T-cell (primary cell): ENCODE measurements at places on chromosomes 16 and 17. TPM values are rescaled to one million over a fixed set of nuclear protein-coding genes. Genes with fewer than 3 reads are reported as not detected.

DNA sequence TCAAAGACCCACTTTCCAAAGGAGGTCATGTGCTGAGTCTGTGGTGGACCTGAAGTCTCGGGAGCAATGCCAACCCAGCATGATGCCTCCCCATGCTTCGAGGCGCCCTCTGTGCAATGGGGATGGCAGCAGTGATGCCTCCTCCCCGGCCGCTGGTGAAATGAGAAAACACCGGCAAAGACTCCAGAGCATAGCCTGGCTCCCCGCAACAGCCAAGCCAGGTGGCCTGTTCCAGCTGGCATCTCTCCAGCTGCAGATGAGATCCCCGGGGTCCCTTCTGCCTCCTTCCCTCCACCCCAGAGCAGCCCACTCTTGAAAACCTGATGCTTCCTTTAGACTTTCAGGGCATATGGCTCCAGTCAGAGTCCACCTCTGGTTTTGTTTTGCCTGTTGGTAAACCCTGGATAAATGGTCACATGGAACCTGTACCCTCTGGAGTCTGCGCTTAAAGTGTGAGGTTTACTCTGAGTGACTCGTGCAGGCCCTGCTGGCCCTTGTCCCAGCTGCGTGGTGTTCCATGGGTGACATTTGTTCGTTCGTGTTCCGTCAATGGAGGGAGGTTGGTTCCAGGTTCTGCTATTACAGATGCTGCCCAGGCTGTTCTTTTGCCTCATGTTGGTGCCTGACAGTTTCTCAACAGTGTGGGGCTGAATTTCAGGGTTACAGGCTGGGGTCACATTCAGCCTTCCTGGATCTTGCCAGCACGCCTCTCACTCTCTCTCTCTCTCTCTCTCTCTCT, 181.8 kb upstream of the CIBAR2 start:
- H3K36me3 ChIP-seq = no peaks in the 10 kb centered on the region
- DNase-seq = no peak
- no peak overlapping the region for H3K4me3 ChIP-seq
- no peak overlapping the region for H3K27ac ChIP-seq

DNA sequence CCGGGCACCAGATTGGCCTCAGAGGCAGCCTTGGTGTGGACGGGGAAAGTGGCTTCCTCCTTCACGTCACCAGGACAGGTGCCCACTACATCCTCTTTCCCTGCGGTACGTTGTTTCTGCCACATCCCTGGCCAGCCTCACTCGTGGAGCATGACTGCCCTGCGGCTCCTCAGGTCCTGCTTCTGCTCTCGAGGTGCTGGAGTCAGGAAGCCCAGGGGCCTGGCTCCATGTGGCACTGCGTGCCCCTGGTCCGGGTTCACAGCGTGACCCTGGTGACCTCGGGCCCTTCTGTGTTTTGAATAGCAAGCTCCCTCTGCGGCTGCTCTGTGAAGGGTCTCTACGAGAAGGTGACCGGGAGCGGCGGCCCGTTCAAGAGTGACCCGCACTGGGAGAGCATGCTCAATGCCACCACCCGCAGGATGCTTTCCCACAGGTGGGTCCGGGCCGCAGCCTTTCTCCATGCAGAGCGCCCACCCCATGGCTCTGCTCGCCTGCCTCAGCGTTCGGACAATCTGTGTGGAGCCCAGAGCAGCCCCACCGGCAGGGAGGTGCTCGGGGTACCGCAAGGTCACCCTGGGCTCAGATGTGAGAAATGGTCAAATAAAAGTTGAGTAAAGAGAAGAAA, 13.5 kb downstream of the RGS11 start:
- no peak for DNase-seq
- no peaks in the 10 kb centered on the region for H3K27me3 ChIP-seq
- peaks cover 9% of the 10 kb centered on the region for H3K4me1 ChIP-seq
- H3K4me3 ChIP-seq = no peak overlapping the region
- peaks cover 52% of the 10 kb centered on the region for H3K36me3 ChIP-seq

TBX21 gene
- total RNA-seq = 7.9 TPM

G6PC1 gene
- total RNA-seq = 0.30 TPM

DNA sequence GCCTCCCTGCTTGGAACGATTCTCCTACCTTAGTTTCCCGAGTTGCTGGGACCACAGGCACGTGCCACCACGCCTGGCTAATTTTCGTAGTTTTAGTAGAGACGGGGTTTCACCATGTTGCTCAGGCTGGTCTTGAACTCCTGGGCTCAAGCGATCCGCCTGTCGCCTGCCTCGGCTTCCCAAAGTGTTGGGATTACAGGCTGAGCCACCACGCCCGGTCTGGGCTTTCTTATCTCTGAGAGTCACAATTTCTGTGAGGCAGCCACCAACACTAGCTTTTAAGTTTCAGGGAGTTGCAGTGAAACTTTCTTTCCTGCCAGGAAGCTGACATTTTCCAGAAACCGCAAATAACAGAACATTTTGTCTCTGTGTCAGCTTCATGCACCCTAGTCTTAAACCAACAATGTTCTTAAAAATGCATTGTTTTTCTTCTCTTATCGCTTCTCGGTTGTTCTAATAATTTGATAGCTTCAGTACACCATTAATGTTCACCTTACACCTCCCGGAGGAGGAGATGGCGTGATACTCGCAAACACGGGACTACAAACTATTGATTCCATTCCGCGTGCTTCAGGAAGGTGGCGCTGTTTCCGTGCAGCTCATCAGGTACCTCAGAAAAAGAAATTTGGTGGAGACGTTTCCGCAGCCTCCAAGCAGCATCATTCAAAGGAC, 7.4 kb upstream of the DHRS7B start:
- H3K27me3 ChIP-seq = peaks cover 7% of the 10 kb centered on the region
- DNase-seq = peak; percentile 63
- no peak overlapping the region for H3K4me3 ChIP-seq
- H3K36me3 ChIP-seq = no peaks in the 10 kb centered on the region

CLEC18C gene
- total RNA-seq = 1.4 TPM

- no peak overlapping the region for H3K4me3 ChIP-seq
- H3K4me1 ChIP-seq = no peaks in the 10 kb centered on the region
Observed at GRCh38 chr17:72363089-72363610, 242.3 kb downstream of the SOX9 start.

DNA sequence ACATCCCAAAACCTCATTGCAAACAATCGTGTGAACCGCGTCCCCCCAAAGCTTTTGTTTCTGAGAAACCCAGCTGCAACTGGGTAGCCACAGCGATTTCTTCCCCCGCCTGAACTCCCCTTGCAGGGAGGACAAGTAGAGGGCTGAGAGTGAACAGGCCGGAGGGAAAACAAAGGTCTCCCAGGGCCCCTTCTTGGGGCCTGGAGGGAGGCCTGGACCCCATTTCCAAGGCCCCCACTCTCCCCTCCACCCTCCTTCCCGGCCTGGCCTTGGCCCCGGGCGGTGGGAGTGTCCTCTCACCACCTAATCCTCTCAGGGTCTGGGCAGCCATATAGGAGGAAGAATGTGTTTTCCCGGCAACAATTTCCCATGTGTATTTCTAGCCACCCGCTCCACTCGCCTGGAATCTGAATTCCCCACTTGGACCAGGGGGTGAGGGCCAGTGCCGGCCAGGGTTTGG, 2.6 kb downstream of the GLIS2 start:
- DNase-seq = no peak
- no peaks in the 10 kb centered on the region for H3K36me3 ChIP-seq
- peaks cover 60% of the 10 kb centered on the region for H3K27me3 ChIP-seq
- H3K27ac ChIP-seq = no peak overlapping the region
- H3K4me1 ChIP-seq = peaks cover 43% of the 10 kb centered on the region
- H3K4me3 ChIP-seq = no peak overlapping the region

GRCh38 chr17:78839762-78840529, 668 bp downstream of the USP36 start:
- H3K27me3 ChIP-seq = no peaks in the 10 kb centered on the region
- peak; percentile 41 for DNase-seq
- H3K27ac ChIP-seq = peak overlapping the region; percentile 79
- H3K4me3 ChIP-seq = peak overlapping the region; percentile 95
- H3K36me3 ChIP-seq = peaks cover 6% of the 10 kb centered on the region

DNA sequence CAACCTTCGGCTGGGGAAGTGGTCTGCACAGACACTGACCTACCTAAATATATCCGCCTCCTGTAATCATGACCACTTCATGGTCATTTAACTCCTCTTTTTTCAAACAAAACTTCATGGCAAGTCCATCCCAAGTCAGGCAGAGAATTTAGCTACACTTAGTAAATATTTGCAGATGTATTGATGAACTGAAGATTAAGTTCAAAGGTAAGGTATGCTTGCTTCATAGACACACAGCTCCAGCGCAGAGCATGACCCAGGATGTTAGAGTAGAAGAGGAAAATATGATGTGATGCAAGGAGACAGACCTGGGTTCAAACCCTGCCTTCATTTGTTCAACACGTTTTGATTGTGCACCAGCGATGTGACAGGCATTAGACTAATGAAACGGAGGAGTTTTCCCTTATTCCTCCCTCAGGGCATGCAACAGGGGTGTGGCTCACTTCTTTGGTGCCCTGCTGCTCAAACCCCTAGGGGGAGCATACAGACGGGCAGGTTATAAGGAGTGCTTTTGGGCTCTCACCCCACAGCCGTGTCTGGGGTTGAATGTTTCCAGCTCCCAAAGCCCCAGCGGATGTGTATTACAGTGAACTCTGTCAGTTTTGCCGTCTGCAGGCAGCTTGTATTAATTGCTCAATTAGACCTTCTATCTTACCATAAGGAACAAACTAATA, 23.9 kb upstream of the CLEC3A start:
- H3K36me3 ChIP-seq = no peaks in the 10 kb centered on the region
- no peak for DNase-seq
- H3K4me3 ChIP-seq = no peak overlapping the region
- H3K27me3 ChIP-seq = peaks cover 5% of the 10 kb centered on the region

P2RX5 gene
- 35.6 TPM for total RNA-seq

DNA sequence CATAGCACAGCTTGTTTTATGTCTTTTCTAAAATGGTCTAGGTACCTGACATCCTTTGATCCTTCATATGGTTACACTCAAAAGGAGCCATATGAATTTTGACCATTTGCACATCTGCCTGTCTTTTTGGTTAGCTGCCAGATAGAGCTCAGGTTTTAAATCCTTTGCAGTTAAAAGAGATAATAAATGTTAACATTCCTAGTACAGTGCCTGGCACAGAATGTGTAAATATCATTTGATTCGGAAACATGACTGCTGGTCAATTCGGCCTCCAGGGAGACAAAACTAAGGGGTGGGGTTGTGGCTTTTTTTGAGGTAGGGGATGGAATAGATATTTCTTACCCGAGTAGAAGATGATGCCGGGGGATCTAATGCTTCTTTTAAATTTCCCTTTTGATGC, 64.2 kb downstream of the FTO start:
- H3K4me3 ChIP-seq = no peak overlapping the region
- no peaks in the 10 kb centered on the region for H3K27me3 ChIP-seq
- DNase-seq = no peak

- DNase-seq = no peak
- H3K4me1 ChIP-seq = peaks cover 59% of the 10 kb centered on the region
- H3K27me3 ChIP-seq = no peaks in the 10 kb centered on the region
- peaks cover 26% of the 10 kb centered on the region for H3K36me3 ChIP-seq
- peak within 1 kb of the TSS; percentile 97 for H3K4me3 ChIP-seq
Observed at GRCh38 chr16:3065069-3065741, at the start of gene IL32. Gene IL32 (plus strand): TSS chr16:3065640. CDS start chr16:3065812, 172 bp downstream.

GRCh38 chr16:5509794-5510193, 412.2 kb upstream of the EEF2KMT start:
- no peaks in the 10 kb centered on the region for H3K36me3 ChIP-seq
- no peak overlapping the region for H3K4me3 ChIP-seq
- DNase-seq = no peak
- no peaks in the 10 kb centered on the region for H3K4me1 ChIP-seq

DNA sequence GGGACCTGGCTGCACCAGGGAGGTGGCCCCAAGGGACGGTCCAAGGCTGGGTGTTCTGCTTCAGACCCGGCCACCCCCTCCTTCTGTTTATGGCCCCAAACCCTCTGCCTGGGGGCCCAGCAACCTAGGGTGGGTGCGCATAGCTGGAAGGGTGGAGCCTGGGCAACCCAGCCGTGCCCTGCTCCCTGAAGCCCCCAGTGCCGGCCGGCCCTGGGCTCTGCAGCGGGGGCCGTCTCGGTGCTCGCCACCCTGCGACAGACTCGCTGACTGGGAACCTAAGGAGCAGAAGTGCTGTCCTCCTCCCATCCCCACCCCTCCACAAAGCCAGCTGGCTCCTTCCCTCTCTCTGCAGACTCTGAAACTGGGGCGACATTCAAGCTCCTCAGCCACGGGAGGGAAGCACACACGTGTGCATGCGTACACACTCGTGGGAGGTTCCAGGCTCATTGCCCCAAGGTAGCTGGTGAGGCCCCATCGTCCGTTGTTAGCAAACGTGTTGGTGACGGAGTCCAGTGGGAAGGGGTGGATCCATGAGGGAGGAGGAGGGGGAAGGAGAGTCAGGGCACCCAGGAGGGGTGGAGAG, 43.4 kb downstream of the ENGASE start:
- H3K4me1 ChIP-seq = no peaks in the 10 kb centered on the region
- H3K4me3 ChIP-seq = no peak overlapping the region
- no peak for DNase-seq
- H3K27ac ChIP-seq = no peak overlapping the region
- H3K27me3 ChIP-seq = no peaks in the 10 kb centered on the region

SMTNL2 gene
- total RNA-seq = not detected

- no peak overlapping the region for H3K4me3 ChIP-seq
- no peaks in the 10 kb centered on the region for H3K36me3 ChIP-seq
- no peak overlapping the region for H3K27ac ChIP-seq
- H3K27me3 ChIP-seq = no peaks in the 10 kb centered on the region
Observed at GRCh38 chr16:85025781-85026653, 1.6 kb upstream of the KIAA0513 start.

PRSS33 gene
- not detected for total RNA-seq

DNA sequence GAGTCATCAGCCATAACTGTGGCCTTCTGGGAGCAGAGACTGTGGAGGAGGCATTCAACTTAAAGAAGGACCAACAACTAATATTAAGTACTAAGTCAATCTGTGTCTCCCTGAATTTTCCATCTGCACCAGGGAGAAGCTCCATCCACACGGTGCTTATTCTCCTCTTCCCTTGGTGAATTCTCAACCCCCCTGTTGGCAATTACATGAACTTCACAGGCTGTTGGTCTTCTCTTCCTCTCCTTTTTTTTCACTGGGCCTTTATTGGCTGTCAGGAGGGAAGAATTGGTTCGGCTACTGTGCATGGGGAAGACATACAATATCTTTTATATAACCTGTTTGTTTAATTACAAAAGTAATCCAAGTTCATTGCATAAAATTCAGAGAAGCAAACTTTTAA, 152.8 kb upstream of the IRX6 start:
- H3K27me3 ChIP-seq = peaks cover 4% of the 10 kb centered on the region
- no peak overlapping the region for H3K4me3 ChIP-seq
- H3K4me1 ChIP-seq = no peaks in the 10 kb centered on the region
- no peak for DNase-seq
- H3K36me3 ChIP-seq = no peaks in the 10 kb centered on the region
- H3K27ac ChIP-seq = no peak overlapping the region
